NCI-H1930 (cell line): ENCODE measurements at places on chromosomes 7 and 10.

GRCh38 chr10:2650328-2650727 lies 417.0 kb upstream of the PFKP start:
- no peak for DNase-seq

DNA sequence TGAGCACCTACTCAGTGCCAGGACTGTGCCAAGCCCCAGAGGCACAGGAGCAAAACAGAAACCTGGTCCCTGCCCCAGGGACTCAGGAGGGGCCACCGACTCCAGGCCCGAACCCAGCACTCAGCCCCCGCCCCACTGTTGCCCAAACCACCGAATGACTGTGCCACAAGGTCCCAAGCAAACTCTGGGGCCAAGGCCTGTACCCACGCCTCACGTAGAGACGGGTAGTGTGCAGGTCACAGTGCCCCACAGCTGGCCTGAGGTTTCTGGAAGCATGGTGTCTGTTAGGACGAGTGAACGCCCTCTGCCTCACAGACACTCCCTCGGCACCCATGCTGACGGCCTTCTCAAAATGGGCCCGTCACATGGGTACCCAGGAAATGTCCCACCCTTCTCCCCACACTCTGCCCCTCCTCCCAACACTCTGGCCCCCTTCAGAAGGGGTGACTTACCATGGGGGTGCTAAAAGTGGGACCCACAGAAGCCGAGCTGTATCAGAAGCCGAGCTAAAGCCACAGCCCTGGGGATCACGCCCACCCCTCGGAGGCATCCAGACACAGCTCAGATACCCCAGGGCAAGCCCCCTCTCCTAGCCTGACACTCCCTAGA lies 44.2 kb downstream of the CTBP2 start:
- DNase-seq, result no peak

- DNase-seq, result no peak
Measured at GRCh38 chr10:81008726-81009125, 471.0 kb downstream of the SH2D4B start.

DNA sequence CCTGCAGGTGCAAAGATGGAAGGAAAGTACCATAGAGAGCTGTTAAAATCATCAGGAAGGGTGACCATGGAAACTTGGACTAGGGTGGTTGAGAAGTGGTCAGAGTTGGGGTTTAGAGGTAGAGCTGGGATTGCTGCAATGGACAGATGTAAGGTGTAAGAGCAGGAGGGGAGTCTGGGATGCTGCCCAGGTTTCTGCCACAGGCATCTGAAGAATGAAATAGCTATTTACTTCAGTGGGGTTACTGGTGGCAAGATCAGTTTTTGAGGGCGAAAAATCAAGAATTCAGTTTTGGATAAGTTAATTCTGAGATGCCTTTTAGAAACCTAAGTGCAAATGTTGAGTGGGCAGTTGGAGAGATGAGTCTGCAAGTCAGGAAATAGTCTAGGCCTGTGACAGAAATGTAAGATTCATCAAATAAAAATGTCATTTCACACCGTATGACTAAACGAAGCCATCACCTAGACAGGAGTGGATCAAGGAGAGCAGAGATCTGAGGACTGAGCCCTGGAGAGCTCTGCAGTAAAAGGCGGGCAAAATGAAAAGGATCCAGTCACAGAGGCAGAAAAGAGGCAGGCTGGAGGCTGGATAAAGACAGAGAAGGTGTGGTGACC lies 22.7 kb upstream of the TOMM7 start:
- no peak for DNase-seq

DNA sequence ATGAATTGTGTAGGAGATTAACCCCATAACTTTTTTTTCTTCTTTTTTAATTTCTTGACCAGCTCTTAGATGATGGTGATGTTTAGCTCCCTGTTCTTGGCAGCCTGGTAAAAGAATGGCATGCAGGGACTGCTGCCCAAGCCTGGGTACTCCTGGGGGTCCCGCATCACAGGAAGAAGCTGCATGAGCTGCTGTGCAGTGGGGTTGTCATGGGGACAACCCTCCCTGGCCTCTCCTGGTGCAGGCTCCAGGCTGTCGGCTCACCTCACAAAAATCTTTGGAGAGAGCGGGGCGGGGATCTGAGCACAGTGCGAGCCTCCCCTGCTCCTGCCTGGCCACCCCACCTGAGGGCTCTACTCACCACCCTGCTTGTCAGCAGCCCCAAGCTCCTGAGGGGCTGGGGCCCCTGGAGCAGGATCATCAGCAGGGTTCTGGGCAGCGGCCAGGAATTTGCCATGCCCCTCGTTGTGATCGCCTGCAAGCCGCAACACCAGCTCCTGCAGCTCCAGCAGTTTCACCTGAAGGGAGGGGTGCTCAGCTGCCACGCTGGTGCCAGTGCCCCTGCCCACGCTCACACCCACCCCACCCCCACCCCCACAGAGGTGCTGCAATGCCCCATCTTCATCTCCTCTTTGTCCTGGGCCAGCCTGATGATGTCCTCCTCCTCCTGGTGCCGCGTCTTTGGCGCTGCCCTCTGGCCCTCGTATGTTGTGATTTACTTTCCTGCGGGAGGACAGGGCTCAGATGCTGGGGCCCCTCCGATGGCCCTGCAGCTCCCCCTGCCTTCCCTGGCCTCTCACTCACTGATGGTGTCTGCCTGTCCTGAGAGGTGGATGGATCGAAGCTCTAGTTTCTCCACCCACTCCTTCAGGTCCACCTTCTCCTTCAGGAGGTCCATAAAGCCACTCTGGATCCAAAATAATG lies 15.5 kb upstream of the MTPAP start:
- DNase-seq, result no peak

DNA sequence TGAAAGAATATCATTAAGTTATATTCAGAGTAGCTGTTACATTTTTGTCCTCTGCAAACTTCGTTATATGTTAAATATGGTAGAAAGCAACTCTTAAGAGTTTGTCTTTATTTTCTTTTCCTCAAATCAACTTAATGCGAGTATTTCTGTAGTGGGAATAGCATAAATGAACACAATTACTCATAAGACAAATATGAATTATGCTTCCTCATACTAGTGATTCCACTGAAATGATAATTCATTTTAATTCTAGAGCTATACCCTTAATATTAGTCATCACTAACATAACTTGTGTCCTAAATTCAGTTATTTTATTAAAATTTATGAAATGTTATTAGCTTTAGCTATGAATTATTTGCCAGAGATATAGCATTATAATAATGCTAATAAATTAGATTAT lies 820.6 kb upstream of the KCND2 start:
- no peak for DNase-seq

- no peak for DNase-seq
Measured at GRCh38 chr7:12741951-12742575, 54.6 kb downstream of the ARL4A start.

- no peak for DNase-seq
Measured at GRCh38 chr10:30742471-30742870, 112.9 kb upstream of the LYZL2 start.

- no peak for DNase-seq
Measured at GRCh38 chr10:122852261-122852660, 6.6 kb upstream of the CUZD1 start.

- DNase-seq, result no peak
Measured at GRCh38 chr7:105996860-105997737, 34.0 kb downstream of the CDHR3 start.

GRCh38 chr7:38438970-38439369 lies 165.5 kb upstream of the TARP start:
- DNase-seq, result no peak

DNA sequence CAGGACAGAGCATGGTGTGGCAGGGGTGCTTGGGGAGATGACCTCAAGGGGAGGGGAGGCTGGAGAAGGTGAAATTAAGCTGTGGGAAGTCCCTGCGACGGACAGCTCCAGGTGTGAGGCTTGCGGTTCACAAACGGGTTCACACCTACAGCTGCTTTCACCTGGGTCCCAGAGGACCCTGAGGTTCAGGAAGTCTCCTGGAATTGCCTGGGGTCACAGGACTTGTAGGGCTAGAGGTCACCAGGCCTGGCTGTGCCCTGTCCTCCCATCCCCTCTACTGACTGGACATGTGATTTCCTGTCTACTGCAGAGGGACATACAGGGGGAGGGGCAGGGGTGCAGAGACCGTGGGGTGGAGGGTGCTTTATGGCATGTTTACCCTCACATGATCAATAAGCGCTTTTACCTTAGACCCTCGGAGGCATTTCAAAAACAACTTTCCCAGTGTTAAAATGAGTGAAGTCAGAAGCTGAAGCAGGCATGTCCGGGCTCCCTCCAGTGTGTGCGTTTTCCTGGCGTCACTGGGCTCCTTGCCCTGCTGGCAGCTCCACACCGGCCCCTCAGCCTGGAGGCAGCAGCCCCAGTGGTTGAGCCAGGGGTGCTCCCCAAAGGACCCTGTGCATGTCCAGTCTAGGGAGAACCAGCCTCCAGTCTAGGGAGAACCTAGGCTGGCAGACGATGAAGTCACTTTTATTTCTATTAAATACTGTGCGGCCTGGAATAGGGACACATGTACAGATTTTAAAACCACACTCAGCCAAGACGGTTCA lies 66.6 kb upstream of the IGFBP3 start:
- no peak for DNase-seq
